Substantia nigra (tissue), 51 donors: ENCODE measurements at places on chromosomes 13 and 19.

GRCh38 chr19:10979951-10980381, 19.1 kb downstream of the SMARCA4 start:
- DNase-seq: no peak

- DNase-seq: no peak
Observed at GRCh38 chr13:26677156-26677555, 83.4 kb downstream of the GPR12 start.

GRCh38 chr13:111575719-111576118, 255.3 kb downstream of the TEX29 start:
- DNase-seq: no peak

- DNase-seq: no peak
Observed at GRCh38 chr19:35042056-35042730, 672 bp downstream of the HPN start.

DNA sequence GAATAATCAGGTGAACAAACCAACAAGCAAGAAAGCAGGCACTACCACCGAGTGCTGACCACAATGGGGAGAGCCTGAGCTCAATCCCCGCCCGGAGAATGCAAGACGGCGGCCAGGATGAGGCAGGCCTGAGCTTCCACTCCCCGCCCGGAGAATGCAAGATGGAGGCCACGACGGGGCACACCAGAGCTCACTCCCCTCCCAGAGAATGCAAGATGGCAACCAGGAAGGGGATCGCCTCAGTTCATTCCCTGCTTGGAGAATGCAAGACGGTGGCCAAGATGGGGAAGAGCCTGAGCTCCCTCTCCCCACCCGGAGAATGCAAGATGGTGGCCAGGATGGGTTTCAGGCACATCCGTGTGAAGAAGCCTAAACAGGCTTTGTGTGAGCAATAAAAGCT, 24.7 kb upstream of the MIER2 start:
- DNase-seq: no peak

DNA sequence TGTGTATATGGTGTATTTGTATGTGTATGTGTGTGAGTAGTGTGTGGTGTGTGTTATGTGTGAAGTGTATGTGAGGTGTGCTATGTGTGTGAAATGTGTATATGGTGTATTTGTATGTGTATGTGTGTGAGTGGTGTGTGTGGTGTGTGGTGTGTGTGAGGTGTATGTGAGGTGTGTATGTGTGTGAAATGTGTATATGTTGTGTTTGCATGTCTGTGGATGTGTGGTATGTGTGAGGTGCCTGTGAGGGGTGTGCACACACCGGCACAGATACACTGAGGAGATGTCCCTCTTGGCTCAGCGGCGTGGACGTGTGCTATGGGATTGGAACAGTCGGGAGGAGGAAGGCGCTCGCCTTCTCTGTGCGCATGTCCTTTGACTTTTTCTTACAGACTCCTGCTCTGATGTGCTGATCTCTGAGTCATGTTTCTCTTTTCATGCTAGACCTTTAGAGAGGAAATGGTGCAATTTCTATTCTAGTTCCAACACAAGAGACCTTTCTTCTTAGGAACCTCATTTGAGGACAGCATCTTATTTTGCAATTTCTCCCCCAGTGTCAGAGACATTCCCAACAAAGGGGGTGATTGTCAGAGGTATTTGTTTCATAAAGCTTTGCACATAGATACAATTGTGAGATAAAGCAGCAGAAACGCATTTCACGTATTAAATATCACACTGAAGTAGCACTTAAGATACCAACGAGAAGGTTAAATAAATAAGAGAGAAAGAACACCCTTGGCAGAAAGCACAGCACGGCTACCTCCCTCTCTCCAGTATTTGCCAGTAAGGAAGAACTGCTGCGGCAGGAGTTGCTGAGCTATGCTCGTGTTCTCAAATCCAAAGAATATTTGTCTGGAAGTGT, 11.3 kb upstream of the TNFRSF19 start:
- DNase-seq: no peak

GRCh38 chr13:106905380-106906162, 337.6 kb upstream of the ARGLU1 start:
- no peak for DNase-seq

DNA sequence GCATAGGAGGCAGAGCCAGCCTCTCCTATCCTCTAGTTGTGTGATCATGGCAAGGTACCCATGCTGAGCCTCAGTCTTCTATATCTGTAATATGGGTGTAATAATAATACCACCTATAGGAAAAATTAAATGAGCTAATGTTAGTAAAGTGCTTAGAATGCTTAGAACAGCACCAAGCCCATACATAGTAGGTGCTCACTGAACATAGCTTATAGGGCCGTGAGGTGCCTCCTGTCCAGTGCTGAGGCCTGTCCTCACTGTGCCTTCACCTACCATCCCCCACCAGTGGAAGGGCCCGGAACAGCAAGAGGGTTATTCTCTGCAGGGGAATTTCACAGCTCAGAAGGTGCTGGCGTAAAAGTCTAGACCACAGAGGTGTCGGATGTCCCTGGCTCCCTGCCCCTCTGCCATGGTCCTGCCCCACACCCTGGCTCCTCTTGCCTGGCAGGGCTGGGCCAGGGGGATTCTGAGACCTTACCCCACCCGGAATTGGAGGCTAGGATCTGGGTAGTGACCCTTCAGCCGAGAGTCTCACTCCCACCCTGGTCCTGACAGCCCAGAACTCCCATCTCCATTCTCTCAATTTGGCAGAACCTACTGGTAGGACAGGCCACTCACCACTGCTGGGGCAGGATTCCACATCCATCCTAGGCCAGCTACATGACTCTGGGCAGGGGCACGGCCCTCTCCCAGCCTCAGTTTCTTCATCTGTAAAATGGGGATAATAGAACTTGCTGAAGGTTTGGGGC, 2.2 kb upstream of the SCN1B start:
- no peak for DNase-seq

DNA sequence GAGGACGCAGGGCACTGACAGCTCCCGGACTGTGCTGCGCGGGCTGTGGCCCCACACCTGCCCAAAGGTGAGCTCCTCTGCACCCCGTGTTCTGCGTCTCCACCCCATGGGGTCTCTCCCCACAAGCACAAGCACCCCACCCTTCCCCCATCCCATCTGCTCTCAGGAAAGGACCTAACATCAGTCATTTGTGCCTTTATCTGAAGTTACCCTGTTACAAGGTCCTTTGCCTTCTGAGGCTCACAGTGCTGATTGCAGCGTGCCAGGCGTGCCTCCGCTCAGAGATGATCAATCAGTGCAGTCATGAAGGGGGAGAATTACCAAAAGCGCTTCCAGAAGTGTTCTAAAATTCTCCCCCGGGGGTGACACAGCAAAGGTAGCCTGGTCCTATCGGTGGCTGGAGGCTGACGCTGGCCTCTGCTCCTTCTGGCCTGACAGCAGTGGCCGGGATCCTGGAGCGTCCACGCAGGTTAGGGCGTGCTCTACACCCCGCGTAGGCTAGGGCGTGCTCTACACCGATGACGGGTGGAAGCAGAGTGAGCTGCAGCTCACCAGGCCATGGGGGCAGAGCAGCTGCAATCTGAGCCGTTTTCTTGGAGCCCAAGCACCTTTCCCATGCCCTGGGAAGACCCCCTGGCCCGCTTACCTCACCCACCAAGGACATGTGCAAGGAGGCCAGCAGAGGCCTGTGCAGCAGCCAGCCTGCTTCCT, 84.7 kb upstream of the TM9SF2 start:
- no peak for DNase-seq

GRCh38 chr13:66886264-66886663, 343.9 kb downstream of the PCDH9 start:
- peak; percentile 51 for DNase-seq

DNA sequence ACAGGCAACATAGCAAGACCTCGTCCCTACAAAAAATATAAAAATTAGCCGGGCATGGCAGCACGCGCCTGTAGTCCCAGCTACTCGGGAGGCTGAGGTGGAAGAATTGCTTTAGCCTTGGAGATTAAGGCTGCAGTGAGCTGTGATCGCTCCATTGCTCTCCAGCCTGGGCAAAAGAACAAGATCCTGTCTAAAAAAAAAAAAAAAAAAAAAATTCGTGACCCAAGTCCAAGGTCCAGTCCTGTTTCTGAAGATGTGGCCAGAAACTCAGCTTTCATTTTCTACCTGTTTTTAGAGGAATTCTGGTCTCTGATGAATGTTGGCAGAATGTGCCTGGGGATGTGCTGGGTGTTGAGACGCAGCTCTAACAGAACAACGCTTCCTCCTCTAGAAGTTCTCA, 1.9 kb upstream of the PGPEP1 start:
- DNase-seq: no peak
